ENCODE measurements at places on chromosomes 3 and 15.

- no peak for DNase-seq
Measured at GRCh38 chr3:86245360-86245759, 745.6 kb downstream of the VGLL3 start.

DNA sequence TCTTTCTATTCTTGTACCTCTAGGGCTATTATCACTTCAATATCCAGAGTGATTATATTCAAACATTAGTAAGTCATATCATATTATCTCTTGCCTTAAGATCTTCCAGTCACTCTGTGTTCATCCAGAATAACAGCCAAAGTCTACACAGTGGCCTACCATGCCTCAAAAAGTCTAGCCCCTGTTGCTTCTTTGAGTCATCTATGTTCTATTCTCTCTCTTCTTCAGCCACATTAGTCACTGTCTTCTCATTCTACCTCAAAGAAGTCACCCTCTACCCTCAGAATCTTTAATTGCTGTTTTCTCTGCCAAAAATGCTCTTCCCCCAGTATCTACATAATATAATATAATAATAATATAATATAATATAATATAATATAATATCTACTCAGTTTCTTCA lies 356.0 kb downstream of the NLGN1 start:
- DNase-seq: no peak

- DNase-seq: no peak
Measured at GRCh38 chr15:47614360-47615011, 102.8 kb upstream of the SEMA6D start.

GRCh38 chr3:31790193-31791089 lies 190.6 kb downstream of the OSBPL10 start:
- DNase-seq: no peak

DNA sequence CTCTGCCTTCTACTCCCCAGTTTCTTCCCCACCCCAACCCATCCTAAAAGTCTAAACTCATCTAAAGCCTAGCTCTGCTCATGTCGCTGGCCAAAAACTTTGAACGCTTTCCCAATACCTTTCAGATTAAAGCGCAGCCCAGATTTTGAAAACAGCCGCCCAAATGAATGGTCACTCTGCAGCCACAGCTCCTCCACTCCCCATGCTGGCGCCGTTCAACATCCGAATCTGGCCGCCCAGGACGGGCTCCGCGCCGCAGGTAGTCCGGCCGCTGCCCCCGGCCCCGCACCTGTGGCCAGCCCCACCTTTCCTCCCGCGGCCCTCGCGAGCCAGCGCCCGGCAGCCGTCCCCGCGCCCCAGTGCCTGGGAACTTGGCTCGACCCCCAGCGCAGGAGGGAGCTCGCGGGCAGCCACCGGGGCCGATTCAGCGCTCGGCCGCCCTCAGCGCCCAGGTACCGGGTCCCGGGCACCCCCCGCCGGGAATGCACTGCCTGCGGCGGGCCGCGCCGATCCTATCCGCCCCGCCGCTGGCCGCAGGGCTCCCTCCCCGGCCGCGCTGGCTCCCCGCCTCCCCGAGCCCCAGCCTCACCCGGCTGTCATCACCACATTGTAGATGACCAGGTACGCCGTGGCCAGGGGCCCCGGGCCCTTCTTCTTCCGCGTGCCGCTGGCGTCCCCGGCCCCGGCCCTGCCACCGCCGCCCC lies 417 bp downstream of the HACD2 start:
- DNase-seq: peak; percentile 39

GRCh38 chr3:6809349-6809748 lies 51.6 kb upstream of the GRM7 start:
- DNase-seq: no peak

Measured in NCI-H1930 (cell line).